Activated naive CD4-positive, alpha-beta T cell (primary cell): ENCODE measurements at places on chromosomes 6 and 20.

DNA sequence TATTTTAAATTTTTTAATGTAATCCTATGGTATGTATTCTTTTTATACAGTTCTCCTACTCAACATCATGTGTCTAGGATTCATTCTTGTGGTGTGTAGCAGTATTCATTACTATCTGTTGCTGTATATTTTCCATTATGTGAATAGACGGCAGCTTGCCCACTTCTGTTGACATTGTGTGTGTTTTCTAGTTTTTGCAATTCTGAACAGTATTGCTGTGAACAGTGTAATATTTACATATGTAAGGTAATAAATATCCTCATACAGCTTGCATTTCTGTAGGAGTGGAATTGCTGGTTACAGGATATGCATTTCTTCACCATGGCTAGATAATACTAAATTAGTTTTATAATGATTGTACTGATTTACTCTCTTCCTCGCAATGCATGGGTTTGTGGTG, 51.9 kb downstream of the SCAF8 start:
- DNase-seq = no peak

DNA sequence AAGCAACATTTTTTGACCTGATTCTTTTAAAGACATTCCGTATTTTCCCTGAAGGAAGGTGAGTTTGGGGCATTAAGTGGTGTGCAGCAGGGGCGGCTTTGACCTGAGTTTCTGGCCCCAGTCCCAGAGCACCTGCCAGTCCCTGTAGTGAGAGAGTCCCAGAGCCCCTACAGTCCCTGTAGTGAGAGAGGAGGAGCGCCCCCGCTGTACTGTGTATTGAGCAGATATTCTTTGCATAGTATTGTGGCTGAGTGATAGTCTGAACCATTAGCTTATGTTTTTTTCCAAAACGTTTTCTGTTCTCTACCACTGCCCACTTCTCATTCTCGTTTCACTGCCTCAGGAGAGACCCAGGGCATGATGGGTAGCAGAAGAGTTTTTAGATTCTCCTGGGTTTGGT, 17.2 kb upstream of the SH3BGRL2 start:
- no peak for DNase-seq

- DNase-seq = no peak
Observed at GRCh38 chr20:44056010-44056698, 130.8 kb downstream of the JPH2 start.

- DNase-seq = no peak
Observed at GRCh38 chr6:132202574-132202973, 198.7 kb downstream of the MOXD1 start.

DNA sequence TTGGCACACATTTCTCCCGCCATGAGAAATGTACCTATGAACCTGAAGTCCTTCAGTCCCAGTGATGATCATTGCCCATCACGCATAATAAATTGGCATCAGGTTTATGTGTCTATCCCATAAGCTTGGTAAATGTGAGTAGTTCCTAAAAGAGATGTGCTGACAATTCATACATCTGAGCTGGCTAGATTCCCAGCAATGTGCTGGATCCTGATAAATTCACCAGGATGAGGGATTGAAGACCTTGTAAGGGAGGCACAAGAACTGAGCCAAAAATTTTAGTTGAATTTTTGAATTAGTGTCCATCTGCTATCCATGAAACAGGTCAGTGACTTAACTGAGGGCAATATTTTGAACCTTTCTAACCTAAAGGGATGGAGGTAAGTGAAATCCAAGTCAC, 267.9 kb upstream of the CITED2 start:
- no peak for DNase-seq

- DNase-seq = no peak
Observed at GRCh38 chr6:125310994-125311649, 9.4 kb upstream of the HDDC2 start.

DNA sequence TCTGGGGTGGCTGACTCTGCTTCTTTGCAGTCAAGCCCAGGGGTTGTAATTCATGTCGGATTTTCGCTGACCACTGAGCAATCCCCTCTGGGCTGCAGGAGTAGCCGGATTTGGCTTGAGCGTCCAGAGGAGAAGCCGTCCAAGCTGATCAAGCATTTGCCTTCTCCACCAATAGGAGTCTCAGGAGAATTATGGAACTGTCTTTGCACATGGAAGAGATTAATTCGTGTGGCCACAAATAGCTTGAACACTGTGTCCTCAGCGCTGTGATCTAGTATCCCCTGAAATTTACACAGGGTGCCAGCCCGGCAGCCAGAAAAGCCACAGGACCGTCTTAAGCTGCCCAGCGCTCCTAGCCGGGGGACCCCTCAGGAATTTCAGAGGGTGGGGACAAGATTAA, 37.1 kb downstream of the EYA2 start:
- no peak for DNase-seq

DNA sequence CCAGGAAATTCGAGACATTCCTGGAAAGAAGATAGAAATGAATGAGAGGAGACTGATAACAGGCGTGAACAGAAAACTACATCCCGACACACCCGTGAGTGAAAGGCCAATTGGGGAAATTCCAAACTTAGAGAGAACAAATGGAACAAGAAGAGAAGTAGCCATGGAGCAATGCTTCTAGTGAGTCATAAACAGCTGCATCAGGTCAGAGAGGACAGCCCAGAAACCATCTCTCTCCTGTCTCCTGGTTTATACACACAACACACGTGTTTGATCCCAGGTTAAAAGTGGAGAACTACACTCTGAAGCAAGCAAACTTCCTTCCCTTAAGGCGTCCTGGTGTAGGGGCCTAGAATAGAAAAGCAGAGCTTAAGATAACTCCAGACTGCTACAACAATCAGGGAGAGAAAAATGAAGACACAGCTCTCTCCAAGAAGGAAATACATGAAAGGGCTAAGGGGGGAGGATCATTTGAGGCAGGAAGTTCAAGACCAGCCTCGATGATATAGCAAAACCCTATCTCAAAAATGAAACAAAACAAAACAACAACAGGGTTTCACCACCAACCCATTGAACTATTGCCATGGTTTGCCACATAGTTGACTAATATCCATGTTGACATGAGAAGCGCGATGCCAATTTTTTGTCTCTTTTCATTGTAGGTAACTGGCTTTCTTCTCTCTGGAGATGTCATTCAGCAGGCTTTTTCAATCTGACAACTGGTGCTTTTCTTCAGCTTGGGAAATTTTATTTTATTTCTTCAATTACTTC, 26.9 kb downstream of the NRN1 start:
- no peak for DNase-seq

DNA sequence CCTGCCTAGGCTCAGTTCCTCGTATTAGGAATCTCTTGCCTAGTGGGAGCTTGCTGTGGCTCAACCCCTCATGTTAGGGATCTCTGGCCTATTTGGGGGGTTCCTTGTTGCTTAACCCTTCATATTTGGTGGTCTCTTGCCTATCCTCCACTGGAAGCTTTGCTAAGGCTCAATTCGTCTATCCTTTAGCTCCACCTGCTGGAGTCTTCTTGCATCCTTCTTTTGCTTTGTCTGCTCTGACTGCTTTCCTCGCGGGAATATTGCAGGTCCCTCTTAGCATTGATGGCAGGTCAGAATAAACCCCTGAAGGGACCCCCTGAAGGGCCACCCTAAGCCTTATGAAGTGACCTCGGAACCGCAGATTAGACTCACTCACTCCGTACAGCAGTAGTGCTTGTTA, 203.0 kb upstream of the TBX18 start:
- no peak for DNase-seq

DNA sequence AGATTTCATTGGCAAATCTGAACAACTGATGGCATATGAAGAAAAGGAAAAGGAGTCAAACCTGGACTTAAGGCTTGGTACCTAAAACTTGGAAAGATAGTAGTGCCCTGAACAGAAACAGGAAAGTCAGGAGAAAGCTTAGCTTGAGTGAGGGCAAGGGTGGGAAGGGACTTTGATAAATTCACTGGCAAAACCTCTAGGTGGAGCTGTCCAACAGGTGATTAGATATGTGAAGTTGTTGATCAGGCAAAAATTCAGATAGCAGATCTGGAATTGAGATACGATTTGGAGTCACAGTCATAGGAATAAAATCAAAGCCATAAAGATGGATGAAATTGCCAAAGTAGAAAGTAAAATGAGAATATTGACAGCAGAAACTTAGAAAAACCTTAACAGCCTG, 16.1 kb upstream of the ZNF292 start:
- no peak for DNase-seq

GRCh38 chr6:17673543-17674254, 33.0 kb downstream of the NUP153 start:
- no peak for DNase-seq

GRCh38 chr6:73830119-73830518, 134.1 kb downstream of the CD109 start:
- no peak for DNase-seq

DNA sequence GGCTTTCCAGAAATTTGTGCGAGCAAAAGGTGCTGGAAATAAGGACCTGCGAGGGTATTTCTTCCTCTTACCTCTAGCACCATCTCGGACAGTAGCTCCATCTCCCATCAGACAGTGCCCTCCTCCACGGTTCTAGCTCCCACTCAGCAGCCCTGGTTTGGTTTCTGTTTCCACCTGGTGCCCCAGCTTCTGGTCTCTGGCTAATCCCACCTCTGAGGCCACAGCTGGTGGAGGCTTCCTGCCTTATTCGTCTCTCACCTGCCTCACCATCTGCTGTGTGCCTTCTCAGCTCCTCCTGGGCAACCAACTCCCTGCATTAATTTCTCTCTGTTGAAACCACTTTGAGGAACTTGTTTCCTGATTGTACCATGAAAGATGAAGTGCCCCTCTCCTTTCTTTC, 162.4 kb upstream of the CDYL start:
- DNase-seq = no peak

DNA sequence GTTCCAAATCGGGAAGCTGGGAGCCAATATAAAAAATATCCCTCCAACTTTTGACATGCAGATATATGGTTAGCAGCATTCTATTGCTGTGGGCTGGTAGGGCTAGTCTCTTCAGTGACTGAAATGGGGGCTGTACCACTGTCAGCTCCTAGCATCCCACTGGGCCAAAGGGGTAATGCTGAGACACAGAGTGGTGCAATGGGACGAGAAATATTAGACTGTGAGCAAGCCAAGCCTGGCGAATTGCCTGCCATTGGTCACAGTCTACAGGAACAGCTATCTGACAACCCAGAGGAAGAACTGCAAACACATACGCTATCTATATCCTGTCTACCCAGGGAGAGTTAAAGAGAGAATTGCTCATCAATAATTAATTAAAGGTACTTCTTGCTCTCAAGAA, 3.5 kb downstream of the SLC35F1 start:
- DNase-seq = no peak

GRCh38 chr6:84920021-84920420, 155.6 kb upstream of the TBX18 start:
- no peak for DNase-seq

GRCh38 chr6:139572001-139572400, 197.6 kb upstream of the CITED2 start:
- no peak for DNase-seq

- DNase-seq = no peak
Observed at GRCh38 chr20:22232473-22232872, 351.9 kb downstream of the FOXA2 start.

DNA sequence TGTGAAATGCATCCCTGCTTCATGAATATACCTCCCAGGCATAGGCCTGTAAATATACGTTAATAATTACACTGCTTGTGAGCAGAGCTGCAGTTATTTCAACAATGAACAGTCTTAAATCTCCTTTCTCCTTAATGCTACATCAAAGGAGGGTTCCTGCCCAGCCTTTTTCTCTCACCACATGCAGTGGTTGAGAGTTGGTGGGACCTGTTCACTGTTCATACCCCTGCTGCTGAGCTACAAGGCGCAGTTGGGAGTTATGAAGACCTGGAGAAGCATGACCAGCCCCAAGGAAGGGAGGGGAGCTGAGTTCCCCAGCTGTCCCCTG, 111.9 kb upstream of the FOXQ1 start:
- no peak for DNase-seq

- DNase-seq = no peak
Observed at GRCh38 chr6:75437421-75437891, 56.1 kb downstream of the FILIP1 start.

GRCh38 chr6:41943456-41943855, 1.8 kb upstream of the CCND3 start:
- DNase-seq = no peak

GRCh38 chr20:61120595-61121515, 131.2 kb upstream of the CDH4 start:
- DNase-seq = no peak

GRCh38 chr20:58223358-58223941, 5.0 kb downstream of the ANKRD60 start:
- DNase-seq = no peak

DNA sequence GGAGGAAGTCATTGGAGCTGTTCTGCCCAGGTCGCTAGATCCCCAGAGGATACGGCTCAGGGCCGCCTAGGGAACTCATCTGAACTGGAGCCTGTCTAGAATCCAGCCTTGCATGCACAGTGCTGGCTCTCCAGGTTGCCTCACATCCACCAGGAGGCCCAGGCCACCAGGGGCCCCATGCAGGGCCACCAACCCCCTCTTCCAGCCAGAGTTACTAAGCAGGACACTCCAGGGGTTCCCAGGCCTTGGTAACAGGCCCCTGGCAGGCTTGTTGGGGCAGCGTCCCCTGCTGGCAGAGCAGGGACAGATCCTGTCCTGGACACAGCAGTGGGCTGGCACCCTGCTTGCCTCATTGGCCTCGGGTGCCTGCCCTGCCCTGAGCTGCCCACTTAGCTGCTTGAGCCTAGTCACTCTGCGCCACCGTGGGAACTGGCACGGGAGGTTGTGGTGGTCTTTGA, 35.3 kb downstream of the EFCAB8 start:
- no peak for DNase-seq

- no peak for DNase-seq
Observed at GRCh38 chr6:126753606-126754005, 364.9 kb upstream of the RSPO3 start.

DNA sequence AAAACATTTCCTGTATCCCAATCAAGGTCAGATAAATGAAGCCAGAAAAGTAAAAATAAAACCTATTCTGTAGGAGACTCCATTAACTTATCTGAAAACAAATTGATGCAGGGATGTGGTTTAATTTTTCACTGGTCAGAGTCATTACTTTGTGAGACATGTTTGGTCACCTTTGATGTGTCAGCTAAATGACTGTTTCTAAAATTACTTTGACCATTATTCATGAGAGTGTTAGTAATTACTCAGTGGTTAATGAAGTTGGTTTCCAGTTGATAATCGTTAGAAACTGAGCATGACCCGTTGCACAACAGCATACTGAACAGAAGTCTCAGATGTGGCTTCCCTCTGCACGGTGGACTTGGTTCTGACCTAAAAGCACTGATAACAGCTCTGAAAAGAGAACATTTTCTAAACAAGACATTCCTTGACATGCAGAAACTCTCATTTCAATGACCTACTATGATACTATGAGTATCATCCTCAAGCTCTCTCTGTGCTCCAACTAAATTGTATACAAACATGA, 410.5 kb upstream of the RNF217 start:
- no peak for DNase-seq
